WERI-Rb-1 (cell line): ENCODE measurements at places on chromosomes 7 and 10.

GRCh38 chr7:721619-722248, 4.8 kb upstream of the DNAAF5 start:
- DNase-seq: no peak

GRCh38 chr7:158125091-158125490, 462.5 kb downstream of the PTPRN2 start:
- no peak for DNase-seq

DNA sequence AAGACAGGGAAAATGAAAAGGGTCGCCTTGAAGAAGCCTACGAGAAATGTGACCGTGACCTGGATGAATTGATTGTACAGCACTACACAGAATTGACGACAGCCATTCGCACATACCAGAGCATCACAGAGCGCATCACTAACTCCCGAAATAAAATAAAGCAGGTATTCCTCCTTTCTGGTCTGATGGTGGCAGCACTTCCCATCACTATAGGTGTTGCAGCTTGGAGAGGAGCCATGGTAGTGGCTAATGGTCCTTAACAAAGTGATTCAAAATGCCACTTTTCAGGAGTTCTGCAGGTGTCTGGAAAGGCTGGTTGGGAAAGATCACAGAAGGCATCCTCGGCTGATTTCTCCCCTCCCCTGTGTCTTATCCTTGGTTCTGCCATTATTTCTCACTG, 22.1 kb downstream of the EXOC4 start:
- DNase-seq: no peak

GRCh38 chr10:95241533-95241932, 47.5 kb downstream of the ACSM6 start:
- DNase-seq: no peak

DNA sequence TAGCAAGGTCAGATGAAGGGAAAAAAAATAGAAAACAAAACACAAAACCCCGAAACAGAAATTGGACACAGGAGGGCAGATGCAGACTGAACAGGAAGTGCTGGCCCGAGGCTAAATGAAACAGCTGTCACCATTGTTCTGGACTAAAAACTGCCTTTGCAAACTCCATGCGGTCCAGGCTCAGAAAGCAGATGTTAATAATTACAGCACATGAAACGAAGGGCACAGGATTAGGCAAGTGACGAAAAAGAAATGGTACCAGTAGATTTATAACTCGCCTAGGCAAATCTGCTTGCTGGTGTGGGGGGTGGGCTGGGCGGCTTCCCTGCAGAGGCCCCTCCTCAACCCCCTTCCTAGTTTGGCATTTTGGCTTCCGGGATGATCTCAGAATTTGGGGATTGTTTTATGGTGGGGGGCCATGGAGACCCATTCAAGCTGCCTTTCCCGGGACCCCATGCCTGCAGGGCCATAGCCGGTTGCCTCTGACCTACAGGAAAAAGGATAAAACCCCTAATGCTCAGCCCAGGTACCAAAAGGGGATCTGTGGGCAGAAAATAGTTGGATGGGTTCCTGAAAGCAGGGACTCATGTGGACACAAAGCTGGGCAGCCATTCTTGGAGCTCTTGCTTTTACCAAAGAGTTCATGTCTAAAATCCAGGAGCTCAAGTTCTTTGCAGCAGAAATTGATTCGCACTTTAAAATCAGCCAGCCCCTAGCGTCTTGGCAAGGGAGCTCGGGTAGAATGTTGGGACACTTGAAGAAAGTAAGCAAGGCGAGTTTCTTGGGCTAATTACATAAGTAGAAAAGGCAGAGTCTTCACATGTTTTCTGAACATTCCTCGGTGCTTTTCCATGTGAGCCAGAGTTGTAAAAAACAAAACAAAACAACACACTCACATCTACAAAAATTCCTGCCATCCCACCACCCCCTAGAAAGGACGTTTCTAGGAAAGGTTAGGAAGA, 39.0 kb upstream of the EMX2 start:
- no peak for DNase-seq

- no peak for DNase-seq
Measured at GRCh38 chr7:128931965-128932861, 5.5 kb upstream of the IRF5 start.

- peak; percentile 61 for DNase-seq
Measured at GRCh38 chr10:123583639-123584418, 82.3 kb upstream of the GPR26 start.

DNA sequence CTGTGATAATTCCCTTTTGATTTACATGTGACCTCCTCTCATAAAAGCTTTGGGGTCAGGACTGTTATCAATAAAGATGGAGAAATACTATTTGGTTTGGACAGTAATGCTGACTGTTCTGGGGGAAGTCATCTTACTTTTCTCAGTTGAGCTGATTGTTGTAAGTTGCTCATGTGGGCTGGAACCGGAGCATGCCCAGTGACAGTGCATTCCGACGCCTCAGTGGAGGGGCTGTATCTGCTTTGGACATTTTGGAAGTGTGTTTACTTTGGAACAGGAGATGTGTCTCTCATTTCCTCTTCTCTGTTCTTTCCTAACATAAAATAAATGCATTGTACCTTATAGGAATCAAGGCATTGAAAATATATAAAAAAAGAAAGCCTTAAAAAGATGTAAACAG, 30.1 kb downstream of the RBM33 start:
- DNase-seq: no peak

DNA sequence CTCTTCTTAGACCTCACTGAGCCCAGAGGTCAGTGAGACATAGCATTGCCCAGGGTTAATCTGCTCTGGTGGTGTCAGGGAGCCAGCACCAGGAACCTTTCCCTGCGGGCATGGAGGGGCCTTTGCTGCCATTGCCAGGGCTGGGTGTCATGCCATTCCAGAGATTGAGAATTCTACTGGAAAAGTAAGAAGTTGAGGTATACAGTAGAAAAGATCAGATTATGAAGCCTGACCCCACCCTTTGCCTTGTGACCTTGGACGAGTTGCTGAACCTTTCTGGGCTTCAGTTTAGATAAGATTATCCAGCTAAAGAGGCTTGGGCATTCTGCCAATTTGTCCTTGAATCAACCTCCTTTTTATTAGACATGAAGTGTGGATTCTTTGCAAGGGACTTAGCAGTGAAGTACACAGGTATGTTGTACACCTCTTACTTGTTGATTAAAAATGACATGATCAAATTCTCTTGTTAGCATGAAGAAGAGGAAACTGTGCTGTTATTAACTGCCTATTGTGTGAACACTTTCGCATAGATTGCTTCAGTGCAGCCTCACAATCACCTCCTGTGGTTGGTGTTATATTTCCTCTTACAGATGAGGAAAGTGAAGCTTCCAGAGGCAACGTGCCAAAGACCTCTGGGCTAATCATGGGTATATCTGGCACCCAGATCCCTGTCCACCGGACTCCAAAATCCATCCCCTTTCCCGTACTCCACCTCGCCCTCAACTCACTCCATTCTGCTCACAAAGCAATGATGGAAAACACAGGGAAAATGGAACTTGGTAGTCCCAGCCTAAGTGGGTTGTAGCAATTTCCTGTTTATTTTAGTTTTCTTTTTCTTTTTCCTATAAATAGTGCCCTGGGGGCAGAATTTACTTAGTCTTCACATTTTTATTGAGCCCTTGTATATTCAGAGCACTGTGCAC, 151.3 kb downstream of the CAMK1D start:
- peak; percentile 26 for DNase-seq

- DNase-seq: no peak
Measured at GRCh38 chr7:114297121-114297520, 117.5 kb upstream of the FOXP2 start.

- no peak for DNase-seq
Measured at GRCh38 chr7:158705234-158705850, 738 bp upstream of the NCAPG2 start.

- no peak for DNase-seq
Measured at GRCh38 chr7:108467391-108467790, 11.2 kb upstream of the NRCAM start.

DNA sequence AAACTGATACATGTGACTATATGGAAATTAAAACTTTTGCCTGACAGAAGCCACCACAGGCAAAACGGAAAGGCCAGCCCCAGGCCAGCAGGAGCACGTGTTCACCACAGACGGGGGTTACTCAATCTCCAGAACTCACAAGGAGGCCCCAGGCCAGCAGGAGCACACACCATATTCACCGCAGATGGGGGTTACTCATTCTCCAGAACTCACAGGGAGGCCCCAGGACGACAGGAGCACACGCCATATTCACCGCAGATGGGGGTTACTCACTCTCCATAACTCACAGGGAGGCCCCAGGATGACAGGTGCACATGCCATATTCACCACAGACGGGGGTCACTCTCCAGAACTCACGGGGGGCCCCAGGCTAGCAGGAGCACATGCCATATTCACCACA, 61.5 kb downstream of the NKX6-2 start:
- DNase-seq: no peak

- DNase-seq: no peak
Measured at GRCh38 chr7:92944633-92945032, 108.3 kb upstream of the CDK6 start.
